ENCODE measurements at places on chromosomes 6 and 20. TPM values are rescaled to one million over a fixed set of nuclear protein-coding genes. Genes with fewer than 3 reads are reported as not detected.

STXBP5 gene
- polyA plus RNA-seq = 12.9 TPM

CLDN20 gene
- 0.73 TPM for polyA plus RNA-seq

BTNL2 gene
- polyA plus RNA-seq = 0.78 TPM

BMP7 gene
- polyA plus RNA-seq = 11.1 TPM

SLC52A3 gene
- 0.26 TPM for polyA plus RNA-seq

DDX43 gene
- 0.36 TPM for polyA plus RNA-seq

GDAP1L1 gene
- polyA plus RNA-seq = 0.84 TPM

GRCh38 chr20:44253528-44253927 is 6.4 kb downstream of the GDAP1L1 start:
- no peak for DNase-seq

- DNase-seq = no peak
These were observed 40.1 kb downstream of the SLX4IP start for GRCh38 chr20:10475225-10475624.

- DNase-seq = no peak
These were observed 705 bp downstream of the ZSCAN23 start for GRCh38 chr6:28442586-28442985.

DNA sequence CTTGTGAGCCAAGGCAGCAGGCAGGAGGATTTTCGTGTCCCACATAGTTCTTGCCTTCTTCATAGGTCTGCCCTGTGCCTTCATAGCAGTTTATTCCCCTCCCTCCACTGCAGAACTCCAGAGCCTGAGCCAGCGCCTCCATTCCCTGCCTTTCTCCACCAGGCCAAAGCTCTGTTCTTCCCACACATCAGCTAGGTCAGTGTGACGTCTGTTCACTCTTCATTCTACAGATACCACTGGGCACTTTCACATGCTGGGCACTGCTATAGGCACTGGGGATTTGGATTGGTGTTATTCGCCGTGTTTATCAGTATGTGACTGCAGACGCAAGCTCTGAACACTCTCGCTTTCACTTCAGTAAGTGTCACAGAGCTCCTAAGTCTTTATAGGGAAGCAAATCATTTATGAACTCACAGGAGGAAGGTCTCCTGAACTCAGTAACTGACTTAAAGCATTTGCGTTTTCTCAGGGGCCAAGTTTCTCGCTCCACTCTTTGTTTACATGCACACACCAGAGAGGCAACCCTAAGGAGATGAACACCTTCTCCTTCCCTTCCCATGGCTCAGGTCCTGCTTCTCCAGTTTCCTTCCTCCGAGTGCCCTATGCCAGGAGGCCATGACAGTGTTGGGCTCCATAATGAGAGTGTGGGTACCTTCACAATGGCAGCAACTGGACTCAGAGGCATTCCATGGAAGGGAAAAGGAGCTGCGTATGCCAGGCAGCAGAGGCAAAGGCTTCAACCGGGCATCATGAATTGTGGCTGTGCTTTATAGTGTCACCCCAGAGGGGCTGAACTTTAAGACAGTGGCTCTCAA is 6.3 kb upstream of the APMAP start:
- no peak for DNase-seq

DNA sequence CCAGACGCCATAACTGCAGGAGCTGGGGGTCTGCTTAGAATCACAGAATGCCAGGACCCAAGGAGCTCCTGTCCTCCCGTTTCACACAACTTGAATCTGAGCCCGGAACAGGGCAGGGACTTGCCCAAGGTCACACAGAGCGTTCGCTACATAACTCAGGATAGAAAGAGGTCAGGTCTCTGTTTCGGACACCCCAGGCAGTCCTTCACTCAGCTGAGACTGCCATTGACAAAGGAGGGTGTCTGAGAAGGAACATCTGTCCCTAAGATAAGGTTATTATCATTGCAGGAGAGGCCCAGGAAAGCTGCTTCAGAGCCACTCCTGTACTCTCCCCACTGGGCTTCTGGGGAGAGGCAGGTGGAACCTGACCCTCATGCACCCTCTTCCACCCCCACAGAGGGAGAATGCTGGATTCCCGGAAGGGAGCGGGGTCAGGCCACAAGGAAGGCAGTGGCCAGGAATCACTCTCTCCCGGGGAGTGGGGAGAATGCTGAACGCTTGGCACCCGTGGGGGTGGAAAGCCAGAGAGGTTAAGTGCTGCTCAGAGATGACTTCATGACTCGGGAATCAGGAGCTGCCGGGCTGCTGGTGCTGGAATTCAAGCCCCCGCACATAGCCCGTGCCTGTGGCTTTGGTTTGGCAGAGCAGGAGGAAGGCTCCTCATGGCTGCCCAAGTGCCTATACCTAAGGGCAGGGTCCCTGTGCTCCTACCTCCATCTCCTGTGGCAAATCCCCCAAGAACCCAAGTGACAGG is 10.7 kb downstream of the SDC4 start:
- no peak for DNase-seq

DNA sequence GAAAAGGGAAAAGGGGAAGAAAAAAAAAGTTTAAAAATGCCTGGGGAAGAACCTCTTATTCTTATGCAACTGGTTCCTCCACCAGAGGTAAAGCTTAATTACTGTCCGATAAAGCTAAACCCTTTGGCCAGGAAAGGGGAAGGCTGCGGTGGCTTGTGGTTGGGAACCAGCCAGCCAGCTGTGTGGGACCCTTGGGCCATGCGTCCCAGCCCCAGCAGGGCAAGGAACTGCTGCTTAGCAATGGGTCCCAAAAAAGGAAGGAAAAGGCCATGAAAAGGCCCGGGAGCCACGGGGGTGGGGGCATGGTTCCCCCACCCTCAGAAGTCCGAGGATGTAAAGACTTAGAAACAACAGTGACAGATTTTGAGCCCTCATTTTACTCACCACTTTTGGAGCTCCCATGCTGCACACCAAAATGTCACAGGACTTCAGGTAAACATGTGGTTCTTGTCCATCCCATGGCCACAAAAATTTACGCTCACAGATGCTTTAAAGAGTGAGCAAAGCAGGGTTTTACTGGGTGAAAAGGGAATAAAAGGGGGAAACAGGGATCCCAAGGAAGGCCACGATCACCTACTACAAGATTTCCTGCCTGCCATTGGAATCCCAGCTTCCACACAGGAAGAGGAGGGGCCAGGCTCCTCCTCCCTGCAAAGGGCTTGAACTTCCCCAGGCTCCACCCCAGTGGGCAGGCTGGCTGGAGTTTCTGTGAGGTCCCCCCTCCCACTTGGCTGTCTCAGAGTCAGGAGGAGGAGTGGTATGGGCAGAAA is 1234.7 kb upstream of the GJE1 start:
- no peak for DNase-seq

- DNase-seq = peak; percentile 65
These were observed at the start of gene SYNGAP1 for GRCh38 chr6:33419580-33420490. Gene SYNGAP1 (plus strand): TSS chr6:33420065. CDS start chr6:33420265, 200 bp downstream.

DNA sequence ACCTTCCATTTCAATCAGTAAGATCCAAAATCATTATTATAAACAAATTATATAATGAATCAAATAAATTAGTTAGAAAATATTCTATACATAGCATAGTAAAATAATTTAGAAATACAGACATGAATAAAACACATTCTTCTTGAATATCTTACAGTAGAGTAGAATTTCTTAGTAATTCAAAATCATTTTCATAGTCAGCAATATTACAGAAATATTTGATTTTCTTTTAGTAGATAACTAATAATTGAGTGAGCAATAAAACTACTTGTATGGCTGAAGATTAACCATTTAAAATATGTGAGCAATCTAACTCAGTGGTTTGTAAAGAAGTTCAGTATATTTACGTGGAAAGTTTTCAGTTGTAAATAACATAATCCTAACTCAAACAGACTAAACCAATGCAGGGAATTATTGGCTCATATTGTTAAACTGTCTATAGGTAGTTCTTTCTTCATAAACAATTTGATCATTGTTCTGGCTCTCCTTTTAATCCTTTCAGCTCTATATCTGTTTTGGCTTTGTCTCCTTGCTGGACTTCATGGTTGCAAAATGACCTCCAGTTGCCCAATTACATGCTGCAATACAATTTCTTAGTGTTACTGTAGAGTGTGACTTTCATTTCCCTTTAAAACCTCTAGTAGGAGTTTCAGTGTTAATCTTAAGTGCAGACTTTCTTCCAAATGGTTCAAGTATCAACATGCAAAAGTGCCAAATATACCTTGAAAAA is 307.5 kb downstream of the EYS start:
- DNase-seq = no peak

DNA sequence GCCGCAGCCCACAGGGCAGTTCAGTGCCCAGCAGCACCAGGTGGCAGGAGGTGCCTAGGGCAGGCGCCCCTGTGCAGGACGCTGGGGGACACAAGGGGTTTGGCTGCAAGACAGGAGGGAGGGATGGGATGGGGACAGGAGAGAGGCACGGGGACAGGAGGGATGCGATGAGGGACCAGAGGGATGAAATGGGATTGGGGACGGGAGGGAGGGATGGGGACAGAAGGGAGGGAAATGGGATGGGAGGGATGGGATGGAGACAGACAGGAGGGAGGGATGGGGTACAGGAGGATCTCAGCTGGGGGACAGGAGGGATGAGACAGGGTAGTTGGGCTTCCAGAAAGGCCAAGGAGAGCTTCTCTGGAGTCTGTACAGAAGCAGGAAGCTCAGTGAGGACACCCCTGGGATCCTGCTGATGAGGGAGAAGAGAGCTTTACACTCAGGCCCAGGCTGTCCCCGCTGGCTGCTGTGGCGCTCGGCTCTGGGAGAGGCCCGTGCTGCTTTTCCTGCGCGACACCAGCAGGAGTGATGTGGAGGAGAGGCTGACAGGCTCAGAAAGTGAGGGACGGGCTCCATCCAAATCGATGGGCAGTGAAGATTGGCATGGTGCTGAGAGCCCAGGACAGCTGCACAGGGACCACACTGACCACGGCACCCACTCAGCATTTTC is 400.8 kb downstream of the SMOC2 start:
- no peak for DNase-seq

- DNase-seq = no peak
These were observed 9.4 kb upstream of the PYGB start for GRCh38 chr20:25238319-25239037.

- DNase-seq = no peak
These were observed 40.1 kb downstream of the CYP24A1 start for GRCh38 chr20:54133434-54134427.

- no peak for DNase-seq
These were observed 58.2 kb downstream of the ZNF831 start for GRCh38 chr20:59221707-59222252.

GRCh38 chr20:4913147-4913546 is 88.2 kb downstream of the SLC23A2 start:
- no peak for DNase-seq

DNA sequence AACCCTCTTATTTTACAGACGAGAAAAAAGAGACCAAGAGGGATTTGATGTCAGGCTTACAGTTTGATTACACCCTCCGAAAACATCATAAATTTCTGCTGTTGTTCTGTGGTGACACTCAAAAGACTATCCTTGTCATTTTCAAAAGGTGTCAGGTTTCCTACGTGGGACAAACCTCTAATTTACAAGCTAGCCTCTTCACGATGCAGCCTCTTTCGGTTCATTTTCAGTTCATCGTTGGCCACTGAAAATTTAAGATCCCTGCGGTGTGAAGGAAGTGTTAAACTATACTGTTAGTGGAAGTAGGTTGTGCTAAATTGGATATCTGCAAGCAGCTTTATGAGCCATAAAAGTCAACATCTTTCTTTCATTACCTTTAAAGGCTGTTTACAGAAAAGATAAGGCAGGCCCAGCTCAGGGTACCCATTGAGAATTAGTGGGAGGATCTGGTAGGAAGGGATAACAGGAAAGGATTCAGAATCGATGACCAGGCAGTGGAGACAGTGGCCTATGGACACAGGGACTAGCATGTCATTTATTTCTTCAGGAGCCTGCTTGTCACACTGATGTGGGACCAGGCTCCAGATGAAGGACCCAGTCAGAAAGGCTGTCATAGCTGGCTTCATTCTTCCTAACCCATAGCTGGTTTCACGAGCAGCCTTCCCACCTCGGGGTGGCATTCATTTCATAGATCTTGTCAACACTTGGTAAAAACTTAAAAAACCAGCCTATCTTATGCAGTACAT is 329.1 kb upstream of the SOX4 start:
- no peak for DNase-seq

DNA sequence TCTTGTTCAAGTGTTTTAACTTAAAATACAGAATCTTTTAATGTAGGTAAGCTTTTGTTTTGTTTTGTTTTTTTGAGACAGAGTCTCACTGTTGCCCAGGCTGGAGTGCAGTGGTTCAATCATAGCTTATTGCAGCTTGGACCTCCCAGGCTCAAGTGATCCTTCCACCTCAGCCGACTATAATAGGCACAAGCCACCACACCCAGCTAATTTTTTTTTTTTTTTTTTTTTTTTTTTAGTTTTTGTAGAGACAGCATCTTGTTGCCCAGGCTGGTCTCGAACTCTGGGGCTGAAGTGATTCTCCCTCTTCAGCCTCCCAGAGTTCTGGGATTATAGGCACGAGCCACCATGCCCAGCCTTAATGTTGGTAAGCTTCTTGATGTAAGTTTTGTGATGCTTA is 3.3 kb downstream of the EFHC1 start:
- DNase-seq = no peak

GRCh38 chr6:99369533-99369932 is 20.1 kb upstream of the FAXC start:
- no peak for DNase-seq

DNA sequence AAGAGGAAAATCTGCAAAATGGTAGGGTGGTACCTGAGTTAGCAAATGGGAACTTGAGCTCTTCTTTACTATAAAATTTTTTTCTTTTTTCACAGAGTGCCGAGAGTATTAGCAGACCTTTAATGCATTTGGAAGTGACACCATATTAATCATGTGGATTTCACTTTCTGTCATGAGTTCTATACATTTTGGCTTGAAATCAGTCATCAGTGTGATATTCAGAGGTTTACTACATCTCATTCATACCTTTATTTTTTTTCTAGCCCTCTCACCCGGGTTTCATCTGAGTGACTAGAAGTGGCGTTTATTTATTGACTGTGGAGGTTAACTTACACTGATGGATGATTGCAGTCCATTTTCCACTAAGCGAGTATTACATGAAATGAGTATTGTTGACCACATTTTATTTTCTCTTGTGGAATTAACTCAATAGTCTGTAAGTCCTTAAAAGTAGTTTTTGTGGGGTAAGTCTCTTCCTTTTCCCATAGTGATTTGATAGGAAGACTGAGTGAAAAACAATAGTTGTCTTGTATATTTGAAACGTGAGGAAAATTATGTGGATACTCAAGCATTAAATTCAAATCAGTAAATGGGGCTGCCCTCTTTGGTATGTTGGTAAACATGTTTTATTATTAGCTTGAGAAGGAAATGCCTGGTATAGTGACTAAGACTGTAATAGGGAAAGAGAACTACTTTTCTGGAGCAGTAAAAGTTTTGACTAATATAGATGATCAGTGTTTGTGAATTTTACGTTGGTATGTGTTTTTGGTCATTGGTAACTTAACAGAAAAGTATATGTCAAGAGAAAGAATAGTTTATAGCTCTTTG is 55.5 kb downstream of the JARID2 start:
- no peak for DNase-seq

Data from right lung (tissue), 10 donors.